ENCODE measurements at places on chromosomes 3 and 15.

DNA sequence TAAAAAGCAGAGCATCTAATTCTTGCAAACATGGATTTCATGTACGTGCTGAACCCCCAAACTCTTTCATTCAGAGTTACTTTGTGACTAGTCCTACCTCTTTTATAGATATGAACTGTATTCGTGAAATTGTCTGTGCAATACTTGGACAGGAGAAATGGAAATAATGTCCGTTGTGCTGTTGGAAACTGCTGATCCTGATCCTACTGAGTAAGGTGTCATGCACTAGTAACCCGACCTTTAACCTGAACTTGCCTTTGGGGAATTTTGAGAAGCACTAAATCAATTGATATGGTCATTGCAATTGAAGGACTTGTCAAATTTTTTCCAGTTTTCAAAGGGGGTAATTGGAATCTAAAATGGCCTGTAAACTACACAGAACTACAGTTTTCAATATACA lies 856.4 kb downstream of the ROBO1 start:
- DNase-seq: no peak

- no peak for DNase-seq
Observed at GRCh38 chr3:186319945-186320344, 42.1 kb downstream of the DGKG start.

DNA sequence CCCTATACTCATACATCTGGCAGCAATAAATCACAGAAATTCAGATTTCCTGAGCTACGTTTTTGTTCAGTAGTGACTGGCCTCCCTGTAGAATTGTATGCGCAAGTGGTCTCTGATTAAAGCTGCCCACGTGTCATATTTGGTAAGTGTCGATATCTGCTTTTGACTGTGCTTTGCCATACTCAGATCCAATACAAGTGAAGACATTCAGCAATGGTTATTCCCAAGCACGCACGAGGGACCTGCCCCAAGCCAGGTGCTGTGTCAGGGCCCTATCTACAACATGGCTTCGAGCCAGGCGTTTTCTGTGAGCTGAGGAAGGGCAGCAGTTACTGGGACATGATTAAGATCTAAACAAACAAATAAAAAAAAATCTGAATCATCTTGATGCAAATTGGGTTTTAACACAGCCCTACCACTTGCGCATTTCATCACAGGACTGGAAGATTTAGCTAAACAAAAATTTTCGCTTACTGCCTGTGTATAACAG lies 47.2 kb upstream of the ICE2 start:
- peak; percentile 3 for DNase-seq

DNA sequence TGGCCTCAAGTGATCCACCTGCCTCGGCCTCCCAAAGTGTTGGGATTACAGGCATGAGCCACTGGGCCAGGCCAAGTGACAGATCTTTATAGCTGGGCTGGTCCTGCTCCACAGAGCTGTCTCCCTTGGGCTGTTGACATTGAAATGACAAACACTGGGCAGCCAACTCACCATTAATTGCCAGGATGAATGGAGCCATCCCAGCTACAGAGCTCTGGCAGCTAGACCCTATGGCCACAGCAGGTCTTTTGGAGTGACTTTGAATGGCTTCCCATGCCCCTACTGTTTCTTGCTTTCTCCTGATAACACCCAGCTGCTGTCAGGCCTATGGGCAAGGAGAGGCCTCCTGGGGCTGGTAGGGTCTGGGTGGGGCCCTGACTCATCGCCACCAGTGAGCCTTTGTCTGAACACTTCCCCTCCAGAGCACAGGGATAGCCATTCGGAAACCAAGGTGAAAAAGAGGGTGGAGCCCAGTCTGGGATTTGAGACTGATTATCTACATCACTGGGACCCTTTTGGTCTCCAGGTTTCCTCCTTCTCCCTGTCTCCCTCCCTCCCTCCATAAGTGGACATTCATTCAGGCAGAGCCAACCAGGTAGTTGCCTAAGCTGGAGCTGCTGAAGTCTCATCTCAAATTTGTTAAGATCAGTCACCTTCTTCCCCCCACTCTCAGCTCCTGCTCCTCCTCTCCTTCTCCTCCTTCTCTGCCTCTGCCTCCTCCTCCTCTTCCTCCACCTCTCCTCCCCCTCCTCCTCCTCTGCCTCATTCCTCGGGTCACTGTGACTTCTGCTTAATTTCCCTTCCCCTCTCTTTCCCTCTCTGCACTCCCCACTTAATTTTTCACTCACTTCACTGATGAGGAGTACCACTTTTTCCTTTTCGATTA lies 34.0 kb downstream of the BHLHE40 start:
- DNase-seq: peak; percentile 11

DNA sequence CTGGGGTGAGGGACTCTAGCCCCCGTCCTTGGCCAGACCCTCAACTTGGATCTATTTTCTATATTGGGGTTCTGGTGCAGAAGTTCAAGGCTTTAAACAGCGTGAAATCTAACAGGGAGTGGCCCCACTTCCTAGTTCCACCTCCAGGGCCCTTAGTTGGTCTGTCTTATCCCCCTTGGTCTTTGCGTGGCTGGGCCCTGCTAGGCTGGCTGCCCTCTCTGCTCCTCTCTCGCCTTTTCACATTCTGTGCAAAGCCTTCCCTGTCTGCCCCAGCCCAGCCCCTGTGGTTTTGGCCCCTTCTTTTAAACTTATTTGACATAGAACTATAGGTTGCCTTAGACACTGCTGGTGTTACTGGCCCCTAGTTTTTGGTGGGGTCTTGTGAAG lies 5.6 kb downstream of the PPCDC start:
- no peak for DNase-seq

DNA sequence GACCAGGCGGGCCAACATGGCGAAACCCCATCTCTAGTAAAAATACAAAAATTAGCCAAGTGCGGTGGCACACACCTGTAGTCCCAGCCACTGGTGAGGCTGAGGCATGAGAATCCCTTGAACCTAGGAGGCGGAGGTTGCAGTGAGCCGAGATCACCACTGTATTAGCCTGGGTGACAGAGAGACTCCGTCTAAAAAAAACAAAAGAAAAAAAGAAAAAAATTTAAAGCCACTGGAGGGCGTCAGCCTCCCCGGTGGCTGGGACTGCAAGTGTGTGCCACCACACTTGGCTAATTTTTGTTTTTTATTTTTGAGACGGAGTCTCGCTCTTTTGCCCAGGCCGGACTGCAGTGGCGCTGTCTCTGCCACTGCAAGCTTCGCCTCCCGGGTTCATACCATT lies 7.9 kb downstream of the RTF1 start:
- DNase-seq: no peak

GRCh38 chr3:134366928-134367811 lies 7.1 kb downstream of the AMOTL2 start:
- no peak for DNase-seq

- no peak for DNase-seq
Observed at GRCh38 chr3:120440001-120440703, 10.6 kb downstream of the FSTL1 start.

GRCh38 chr15:83954506-83954905 lies 281.1 kb upstream of the GOLGA6L4 start:
- no peak for DNase-seq

DNA sequence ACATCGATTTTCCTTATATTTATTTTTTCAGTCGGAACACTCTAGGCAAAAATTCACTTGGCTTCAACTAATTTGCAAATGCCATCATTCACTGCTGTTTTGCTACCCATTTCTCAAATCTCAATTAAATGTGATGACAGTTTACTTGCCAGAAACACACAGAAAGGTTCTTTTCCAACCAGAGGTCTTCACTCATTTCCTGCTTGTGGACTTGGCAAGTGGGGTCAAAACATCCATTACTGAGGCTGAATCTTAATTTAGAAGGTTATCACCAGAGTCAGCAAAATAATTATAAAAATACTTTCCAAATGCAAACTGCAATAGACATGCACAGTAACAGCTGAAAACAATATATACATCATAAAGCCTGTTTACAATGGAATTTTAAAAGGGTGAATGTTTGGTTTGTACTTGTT lies 625.4 kb upstream of the TBL1XR1 start:
- DNase-seq: no peak

- no peak for DNase-seq
Observed at GRCh38 chr3:25350725-25351114, 77.3 kb upstream of the RARB start.

GRCh38 chr3:148884261-148884660 lies 19.2 kb downstream of the CPA3 start:
- no peak for DNase-seq

DNA sequence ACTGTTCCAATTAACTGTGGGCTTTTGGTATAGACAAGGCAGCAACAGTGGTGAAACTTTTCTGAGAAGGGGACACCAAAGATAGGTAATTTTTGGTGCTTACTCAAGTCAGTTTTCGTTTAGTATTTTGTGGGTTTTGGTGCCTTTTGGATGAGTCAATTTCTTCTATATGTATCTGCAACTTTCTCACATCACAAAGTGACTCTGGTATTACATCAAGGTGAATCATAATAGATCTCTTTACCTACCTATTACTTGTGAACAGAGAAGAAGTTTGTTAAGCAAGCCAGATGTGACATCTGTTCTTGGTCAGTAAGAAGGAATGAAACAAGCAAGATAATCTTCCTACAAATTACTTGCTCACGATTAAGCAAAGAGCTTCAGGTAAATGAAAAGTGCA lies 732.4 kb upstream of the DPPA4 start:
- DNase-seq: no peak

DNA sequence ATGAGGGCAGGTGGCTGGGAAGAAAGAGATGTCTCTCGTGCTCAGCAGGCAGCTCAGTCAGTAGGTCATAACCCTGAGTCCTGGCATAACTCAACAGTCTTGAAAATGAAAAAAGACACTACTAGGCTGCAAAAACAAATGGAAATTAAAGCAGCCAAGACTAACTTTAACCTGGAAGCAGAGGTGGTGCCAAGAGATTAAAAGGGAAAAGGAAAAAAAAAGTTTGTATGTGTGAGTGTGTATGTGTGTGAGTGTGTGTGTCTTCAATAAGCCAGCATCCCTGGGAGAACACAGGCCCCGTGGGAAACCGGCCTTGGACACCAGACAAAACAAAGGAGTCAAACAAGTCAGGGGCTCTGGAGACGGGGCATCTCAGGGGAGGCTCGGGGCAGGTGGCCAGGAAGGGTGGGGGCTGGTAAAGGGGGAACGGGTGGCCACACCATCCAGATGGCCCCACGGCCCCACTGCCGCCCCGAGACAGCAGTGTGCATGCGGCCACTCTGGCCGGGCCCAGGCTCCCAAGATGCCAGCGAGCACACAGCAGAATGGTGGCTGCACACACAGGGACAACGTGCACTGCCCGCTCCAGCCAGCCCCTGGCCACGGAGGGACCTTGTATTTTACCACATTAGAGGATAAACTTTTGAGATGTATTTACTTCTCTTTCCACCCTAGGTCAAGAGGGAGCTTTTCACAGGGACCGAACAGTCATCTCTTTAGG lies 23.8 kb downstream of the CYFIP1 start:
- DNase-seq: no peak
